ENCODE measurements at places on chromosomes 16 and 17.

GRCh38 chr16:2022723-2023091 is 3.1 kb downstream of the NPW start:
- DNase-seq, result peak; percentile 66

DNA sequence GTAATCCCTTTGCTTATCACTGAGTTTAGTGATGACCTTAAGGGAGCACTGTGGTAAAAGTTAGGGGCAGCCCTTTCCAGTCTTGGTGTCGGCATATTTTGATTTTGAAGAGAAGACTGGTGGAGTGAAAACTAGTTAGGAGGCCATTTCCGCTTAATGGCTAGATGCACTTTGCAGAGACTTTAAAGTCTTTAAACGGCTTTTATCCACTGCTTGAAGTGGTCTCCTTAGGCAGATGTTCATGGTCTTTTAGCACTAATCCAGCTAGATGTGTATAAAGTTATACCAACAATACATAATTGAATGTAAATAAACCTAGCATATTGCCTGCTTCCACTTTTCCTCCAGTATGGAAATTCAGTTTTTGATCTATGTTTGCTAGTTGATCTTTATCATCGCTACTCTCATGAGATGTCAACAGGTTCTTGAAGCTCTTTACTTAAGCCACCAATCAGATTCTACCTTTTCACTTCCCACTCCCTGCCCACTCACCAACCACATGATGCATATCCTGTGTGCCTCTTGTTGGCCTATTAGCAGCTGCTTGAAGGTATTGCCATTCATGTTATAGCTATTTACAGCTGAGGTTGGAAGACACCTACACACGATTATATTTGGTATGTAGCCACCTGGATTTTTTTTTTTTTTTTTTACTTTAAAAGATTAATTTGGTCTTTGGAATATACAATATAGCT is 132.0 kb downstream of the NLK start:
- peak; percentile 8 for DNase-seq

- DNase-seq, result peak; percentile 33
Measured at GRCh38 chr16:30659507-30660423, 1.5 kb downstream of the FBRS start.

GRCh38 chr16:4408323-4408690 is 8.1 kb downstream of the CORO7 start:
- no peak for DNase-seq

DNA sequence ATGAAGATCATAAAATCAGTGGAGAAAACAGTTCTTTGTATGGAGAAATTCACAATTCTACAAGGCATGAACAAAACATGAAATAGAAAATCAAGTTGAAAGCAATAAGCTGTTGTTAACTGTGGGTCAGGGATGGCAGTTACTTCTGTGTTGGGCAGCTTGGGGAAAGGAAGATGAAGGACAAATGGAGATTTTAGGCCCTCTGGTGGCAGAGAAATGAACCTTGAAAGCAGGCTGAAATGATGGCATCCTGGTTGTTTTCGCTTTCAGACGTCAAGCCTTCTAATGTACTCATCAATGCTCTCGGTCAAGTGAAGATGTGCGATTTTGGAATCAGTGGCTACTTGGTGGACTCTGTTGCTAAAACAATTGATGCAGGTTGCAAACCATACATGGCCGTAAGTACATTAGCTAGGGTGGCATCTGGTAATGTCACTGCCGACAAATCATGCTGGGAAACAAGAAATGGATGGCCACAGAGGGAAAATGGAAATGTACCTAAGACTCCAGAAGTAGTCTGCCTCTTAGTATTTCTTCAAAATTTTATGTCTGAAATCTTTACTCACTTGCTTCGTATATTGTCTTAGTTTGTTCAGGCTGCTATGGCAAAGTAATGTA is 108.9 kb downstream of the MAP2K6 start:
- peak; percentile 49 for DNase-seq

DNA sequence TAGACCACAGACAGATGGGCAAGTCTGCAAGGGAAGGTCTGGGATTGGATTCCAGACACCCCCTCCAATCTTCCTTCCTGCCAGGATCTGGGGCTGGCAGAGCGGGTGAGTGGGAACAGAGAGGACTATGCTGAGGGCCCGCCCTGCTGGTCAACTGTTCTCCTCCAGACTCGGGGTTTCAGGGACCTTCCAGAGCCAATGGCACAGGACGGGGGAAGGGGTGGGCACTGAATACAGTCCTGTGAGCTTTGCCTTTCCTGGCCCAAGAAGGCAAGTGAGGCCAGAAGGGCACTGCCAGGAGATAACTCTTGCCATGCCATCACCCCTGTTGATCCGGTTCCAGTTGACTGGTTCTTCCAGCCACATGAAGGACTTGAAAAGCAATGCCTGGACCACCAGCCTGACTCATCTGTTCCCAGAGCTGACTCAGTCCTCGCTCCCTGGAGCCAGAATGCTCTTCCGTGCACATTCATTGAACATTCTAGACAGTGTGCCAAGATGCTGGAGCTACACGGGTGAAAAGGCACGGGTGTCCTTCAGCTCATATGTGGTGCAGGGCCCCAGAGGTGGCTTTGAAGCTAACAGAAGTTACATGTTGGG is 533 bp upstream of the MEFV start:
- DNase-seq, result peak; percentile 28

DNA sequence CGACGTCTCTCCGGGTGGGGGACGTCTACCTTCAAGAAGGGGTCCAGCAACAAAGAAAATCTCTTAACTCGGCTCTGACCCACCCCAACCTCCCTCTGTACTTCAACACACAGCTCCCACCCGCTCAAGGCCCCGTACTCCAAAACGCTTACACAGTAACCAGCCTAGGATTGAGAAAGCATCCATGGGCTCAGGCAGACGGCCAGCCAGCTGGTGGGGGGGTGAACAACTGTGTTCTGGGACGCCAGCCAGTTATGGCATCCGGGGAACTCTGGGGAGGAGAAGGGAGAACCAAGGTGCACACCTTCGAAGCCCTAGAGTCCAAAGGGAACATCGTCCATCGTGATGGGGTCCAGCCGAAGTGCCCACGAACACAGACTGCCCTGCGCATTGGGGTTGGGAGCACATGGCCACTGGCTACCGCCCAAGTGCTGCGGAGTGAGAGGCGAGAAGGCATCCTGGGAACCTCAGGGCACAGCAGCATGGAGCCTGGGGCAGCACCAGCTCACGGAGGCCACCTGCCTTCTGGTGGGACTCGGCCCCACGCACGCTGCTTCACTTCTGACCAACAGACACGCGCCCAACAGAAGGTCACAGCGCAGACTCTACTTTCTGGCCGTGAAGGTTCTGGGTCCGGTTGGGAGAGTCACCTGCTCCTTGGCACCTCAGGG is 14.3 kb downstream of the SLC16A3 start:
- peak; percentile 80 for DNase-seq

DNA sequence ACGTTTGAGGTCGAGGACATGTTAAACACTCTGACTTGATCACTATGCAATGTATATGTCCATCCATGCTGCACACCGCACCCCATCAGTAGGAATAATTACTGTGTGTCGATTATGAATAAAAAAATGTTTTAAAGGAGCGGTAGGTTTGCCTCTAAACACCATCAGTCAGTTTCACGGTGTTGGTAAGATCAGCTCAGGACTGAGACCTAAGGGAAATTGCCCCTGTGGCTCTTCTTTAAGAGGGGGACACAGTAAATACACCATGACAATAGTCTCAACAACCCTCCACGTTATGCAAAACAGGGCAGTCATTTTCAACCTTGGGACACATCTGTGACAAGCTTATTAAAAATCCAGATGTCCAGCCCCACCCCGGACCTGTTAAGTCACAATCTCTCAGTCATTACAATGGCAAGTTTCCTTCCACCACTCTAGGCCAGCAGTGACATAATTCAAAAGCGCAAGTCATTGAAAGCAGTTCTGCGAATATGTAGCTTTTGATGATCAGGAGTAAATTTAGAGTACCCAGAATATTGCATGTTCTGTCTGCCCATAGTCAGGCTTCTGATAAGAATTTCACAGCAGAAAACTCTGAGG is 1.2 kb downstream of the ATMIN start:
- no peak for DNase-seq

DNA sequence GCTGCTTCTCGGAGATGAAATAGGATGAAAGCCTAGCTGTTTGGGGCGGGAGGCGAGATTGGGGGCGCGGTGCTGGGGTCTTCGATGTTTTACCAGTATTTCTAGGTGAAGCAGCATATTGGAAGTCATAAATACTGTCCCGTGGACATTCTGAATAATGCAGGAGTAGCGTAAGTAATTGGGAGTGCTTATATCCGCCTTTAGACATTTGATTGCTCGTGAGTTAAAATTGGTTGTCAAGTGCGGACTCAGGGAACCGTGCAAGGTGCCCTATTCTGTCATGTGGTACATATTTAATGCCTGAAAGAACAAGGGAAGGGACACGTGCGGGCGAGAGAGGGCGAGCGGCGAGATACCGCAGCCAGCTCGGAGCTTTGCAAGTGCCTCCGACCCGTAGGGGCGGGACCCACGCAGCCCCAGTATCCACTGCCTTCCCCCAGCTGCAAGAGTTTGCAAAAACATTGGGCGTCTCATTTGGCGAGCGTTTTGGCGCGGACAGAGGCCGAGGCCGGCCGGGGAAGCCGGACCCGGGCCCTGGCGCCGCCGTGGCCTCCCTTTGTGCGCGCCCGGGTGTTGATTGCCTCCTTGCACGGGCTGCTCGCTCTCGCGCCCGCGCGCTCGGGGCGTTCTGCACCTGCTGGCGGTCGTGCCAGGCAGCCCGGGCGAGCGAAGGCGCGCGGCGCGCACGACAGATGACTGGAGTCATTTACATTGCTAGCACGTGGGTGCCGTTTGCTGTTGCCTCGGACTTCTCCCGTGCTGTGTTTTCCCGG is 849.8 kb upstream of the RBFOX1 start:
- DNase-seq, result no peak
